ENCODE measurements at places on chromosomes 5 and 9.

- no peak for DNase-seq
Observed at GRCh38 chr5:176899296-176899891, at the start of gene HK3. Gene HK3 (minus strand): TSS chr5:176899346. CDS start chr5:176896159, 3,187 bp downstream.

GRCh38 chr5:5398071-5398470 is 24.4 kb upstream of the ICE1 start:
- no peak for DNase-seq

DNA sequence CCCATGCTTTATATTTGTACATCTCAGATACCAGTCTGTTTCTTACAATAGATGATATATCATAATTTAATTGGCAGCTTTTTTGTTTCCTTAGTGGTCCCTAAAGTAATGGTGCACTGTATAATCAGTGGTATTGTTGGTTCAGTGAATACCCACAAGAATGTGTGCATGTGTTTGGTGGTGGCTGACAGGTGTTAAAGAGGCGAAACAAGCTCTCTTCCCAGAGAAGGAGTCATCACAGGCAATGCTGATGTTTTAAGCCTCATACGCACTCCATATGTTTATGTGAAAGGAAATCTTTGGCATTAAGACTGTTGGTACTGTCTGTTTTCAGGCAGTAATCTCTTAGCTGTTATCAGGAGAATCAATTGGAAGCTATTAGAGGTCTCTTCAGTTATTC is 49.2 kb upstream of the KIAA1958 start:
- no peak for DNase-seq

GRCh38 chr9:81211741-81212140 is 477.6 kb downstream of the TLE1 start:
- DNase-seq: no peak

DNA sequence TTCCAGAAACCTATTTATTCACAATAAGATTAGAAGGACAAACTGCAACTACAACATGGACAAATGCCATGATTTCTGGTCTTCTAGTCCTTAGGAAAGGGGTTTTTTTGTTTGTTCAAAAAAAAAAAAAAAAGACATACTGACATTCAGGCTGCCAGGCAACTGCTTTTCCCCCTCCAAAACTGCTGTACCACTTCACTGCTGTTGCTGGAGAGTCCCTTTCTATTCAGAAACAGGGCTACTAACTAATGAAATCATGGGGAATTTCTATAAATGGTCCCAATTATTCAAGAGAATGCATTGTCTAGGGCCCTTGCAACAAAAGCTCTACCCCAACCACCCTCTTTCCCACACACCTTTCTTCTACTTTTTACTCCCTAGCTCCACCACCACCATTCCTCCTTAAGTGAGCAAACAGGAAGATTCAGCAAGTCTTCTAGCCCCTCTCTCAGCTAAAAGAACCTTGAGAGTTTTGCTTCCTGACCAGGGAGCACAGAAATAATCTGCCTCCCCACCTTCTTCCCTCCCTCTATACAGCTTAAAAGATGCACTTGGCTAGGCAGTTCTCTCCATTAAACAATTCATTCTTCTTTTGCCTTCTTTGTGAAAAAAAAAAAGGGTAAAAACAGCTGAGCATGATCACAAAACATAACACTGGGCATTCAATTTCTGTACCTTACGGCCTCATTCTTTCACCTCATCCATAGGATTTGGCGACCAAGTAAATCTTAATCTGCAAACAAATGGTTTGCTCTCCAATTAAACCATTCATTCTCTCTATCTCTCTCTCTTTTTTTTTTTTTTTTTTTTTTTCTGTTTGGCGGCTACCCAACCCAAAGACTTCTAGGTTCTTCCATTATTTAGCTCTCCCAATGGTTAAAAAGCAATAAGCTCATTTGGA is 13.8 kb downstream of the ZNF608 start:
- no peak for DNase-seq

DNA sequence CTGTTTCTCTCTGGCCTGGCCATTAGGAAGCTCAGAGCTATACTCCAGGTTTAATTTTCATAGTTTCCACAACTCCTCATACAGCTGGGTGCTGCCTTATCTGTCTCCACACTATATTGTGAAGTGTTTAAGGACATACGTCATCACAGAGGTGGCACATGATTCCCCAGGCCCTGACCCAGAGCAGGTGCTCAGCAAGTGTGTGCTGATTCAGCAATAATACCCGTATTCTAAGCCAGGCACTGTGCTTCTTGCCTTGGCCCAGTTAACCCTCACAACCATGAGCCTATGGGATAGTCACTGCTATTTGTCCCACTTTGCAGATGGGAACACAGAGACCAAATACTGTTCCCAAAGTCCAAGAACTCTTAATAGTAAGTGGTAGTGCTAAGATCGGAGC is 93.5 kb upstream of the SMIM23 start:
- no peak for DNase-seq

DNA sequence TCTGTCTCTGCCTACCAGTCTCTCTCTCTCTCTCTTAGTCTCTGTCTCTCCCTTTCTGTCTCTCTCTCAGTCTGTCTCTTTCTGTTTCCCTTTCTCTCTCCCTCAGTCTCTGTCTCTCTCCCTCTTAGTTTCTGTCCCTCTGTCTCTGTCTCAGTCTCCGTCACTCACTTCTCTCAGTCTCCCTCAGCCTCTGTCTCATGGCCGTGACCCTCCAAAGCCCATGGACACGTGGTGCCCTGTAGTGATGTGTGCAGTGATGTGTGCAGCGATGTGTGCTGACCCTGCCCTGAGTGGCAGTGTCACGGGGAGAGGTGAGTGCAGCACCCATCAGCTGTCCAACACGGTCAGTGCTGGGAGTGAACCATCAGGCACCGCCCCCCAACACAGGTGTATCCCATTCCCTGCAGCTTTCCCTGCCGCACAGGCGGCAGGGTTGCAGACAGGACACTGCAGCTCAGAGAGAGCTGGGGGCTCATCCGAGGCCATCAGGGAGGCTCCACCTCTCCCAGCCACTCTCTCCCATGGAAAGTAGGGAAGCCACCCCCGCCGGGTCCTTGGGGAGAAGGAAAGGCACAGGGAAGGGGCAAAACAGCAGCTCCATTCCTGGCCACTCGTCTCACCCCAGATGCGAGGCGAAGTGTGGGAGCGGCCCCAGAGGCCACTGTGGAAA is 794 bp upstream of the LRRC14B start:
- no peak for DNase-seq

DNA sequence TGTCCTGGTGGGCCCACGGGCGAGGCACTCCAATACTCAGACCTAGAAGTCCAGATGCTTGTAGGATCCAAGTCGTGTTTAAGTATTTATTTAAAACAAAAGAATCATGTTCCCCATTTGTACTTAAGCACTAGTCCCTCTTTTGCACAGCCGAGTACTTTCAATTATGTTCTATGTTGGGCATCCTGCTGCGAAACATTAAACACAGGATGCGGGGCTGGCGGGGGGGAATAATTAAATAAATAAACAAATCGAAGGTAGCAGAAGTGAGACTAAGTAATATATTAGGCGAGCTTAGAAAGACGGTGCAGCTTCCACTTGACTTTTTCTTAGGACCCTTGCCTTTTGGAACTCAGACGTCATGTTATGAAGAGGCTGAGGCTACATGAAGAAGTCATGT is 1129.2 kb upstream of the ACO1 start:
- DNase-seq: no peak

DNA sequence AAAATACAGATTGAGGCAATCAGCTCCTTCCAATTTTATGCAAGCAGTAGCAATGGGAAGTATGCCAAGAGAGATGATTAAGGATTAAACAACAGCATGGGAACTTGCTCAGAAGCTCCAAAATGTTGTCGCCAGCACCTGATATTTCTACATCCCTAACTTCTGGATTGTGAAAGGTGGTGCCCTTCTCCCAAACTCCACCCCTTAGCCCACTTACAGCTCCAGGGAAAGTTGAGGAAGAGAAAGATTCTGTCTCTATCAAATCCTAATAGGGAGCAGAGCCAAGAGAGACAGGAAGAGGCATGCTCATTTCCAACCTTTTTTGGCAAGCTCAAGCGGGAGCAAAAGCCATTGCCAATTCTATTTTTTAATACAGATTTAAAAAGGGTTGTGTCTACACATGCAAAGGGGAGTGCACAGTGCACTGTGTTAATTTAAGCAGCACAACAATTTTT is 92.4 kb upstream of the NR3C1 start:
- DNase-seq: no peak

GRCh38 chr9:27282269-27282668 is 14.7 kb downstream of the EQTN start:
- no peak for DNase-seq

All from stimulated activated CD4-positive, alpha-beta T cell treated with anti-CD3 and anti-CD28 coated beads, Interleukin-15, amount 100 ng/mL, for 48 hours (primary cell).